ENCODE measurements at places on chromosomes 3 and 15.

- no peak for DNase-seq
Measured at GRCh38 chr3:139447486-139447885, 28.8 kb downstream of the RBP2 start.

DNA sequence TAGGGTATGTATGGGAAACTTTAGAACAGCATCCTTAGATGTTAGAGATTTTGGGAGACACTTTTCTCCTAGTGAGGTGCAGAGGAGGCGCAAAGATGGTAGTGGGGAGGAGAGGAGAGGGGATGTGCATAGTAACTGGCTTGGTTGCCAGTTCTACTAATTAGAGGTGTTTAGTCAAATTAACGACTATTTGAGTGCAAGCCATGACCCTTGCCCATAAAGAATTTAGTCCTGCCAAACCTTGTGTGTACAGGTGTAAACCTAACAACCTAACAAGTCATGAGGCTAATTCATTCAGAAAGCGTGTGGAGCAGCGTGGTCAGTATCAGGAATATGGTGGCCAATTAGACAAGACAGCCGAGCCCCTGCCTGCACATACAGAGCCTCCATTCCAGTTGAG is 62.2 kb upstream of the SEC22A start:
- DNase-seq: no peak

- no peak for DNase-seq
Measured at GRCh38 chr3:1798711-1799405, 299.8 kb upstream of the CNTN4 start.

DNA sequence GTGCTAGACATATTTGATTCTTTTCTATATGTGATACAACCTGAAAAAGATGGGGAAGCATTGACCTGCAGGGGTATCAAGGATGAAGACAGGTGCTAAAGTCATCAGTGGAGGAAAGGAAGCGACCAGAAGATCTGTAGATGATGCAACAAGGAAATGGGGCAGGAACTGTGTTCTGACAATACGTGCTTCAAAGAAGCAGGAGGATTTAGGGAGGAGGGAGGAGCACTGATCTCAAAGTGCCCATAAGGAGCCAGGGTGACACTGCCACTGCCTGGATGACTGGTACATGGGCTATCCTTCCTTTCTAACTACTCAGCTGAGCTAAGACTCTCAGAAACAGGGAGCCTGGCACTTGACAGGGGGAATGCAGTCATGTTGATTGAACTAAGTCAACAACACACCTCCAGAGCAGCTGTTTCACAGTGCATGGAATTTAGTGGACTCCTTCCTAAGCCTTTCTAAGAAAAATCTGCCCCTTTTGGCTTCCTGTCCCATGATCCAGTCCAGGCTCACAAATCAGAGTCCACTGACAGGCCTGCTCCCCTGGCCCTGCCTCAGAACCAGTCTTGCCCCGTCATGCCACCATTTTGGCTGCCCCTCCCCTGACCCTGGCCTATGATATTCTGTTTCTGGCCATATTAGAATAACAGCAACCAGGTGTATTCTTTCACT is 12.0 kb downstream of the LYSMD4 start:
- DNase-seq: no peak

- no peak for DNase-seq
Measured at GRCh38 chr3:13393427-13394360, 26.4 kb downstream of the NUP210 start.

DNA sequence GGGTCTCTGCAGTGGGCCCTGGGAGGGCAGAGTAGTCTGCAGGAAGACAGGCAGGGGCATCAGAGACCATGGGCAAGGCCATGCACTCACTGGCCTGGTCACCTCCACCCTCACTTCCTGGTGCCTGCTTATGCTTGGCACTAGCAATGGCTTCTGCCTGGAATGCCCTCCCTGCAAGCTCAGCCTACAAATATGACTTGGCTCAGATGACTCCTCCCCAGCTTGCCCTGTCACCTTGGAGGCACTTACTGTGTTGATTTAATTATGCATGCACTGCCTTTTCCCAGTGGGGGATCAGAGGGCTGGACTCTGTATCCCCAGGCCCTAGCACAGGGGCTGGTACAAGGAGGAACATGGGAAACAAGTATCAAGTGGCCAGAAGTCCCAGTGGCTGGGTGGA is 7.8 kb downstream of the C3orf18 start:
- DNase-seq: no peak

GRCh38 chr3:168141405-168141998 is 45.8 kb upstream of the GOLIM4 start:
- no peak for DNase-seq

DNA sequence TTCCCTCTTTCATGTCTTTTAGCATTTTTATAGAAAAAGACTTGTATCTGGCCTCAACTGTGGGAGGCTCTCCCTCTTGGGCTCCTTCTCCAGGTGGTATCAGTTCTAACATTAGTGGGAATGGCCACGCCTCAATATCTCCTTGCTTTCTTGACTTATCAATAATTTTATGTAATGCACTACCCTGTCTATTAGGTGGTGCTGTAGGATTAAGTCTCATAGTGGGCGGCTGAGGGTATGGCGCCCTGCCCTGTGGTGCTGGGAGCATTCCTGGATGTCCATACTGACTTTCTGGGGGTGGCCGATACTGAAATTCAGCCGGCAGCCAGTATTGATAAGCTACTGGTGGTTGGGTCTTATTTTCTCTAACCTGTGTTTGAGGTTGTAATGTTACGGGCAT is 8.7 kb upstream of the RPUSD3 start:
- DNase-seq: no peak

GRCh38 chr15:100346866-100347512 is 5.2 kb upstream of the ADAMTS17 start:
- DNase-seq: no peak

- DNase-seq: no peak
Measured at GRCh38 chr15:39124553-39125171, 456.2 kb upstream of the THBS1 start.

GRCh38 chr3:151346292-151346691 is 16.9 kb upstream of the P2RY13 start:
- DNase-seq: no peak

DNA sequence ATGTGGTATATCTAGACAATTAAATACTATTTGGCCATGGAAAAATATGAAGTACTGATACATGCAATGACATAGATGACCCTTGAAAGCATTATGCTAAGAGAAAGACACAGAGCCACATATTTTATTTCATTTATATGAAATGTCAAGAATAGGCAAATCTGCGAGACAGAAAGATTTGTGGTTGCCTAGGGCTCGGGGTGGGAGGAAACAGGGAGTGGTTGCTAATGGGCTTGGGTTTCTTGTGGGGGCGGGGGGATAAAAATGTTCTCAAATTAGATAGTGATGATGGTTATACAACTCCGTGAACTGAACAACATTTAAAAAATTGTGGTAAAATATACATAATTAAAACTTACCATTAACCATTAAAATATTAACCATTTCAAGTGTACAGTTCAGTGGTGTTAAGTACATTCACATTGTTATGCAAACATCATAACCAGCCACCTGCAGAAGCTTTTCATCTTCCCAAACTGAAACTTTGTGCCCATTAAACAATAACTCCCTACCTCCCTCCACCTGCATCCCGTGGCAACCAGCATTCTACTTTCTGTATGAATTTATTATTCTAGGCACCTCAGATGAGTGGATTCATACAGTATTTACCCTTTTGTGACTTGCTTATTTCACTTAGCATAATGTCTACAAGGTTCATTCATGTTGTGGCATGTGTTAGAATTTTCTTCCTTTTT is 24.3 kb upstream of the ANP32A start:
- DNase-seq: no peak

DNA sequence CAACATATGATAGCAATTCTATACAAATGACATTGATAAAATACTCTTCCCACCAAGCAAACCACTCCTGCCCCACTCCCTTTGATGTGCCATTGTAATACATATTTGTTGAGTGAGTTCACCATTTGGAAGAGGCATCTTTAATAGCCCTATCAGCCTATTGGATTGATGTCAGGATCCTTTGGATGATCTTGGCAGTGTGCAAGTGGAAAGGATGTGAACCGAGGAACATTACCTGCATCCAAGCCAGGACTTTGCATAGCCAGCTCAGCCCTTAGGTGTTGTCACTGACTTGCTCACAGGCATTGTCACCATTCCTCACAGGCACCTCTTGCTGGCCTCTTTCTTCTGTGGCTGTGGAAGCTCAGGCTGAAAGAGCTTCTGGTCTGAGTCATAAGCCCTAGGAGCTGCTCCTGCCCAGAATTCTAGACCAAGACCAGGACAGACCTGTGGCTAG is 16.5 kb upstream of the TIMP4 start:
- DNase-seq: no peak

DNA sequence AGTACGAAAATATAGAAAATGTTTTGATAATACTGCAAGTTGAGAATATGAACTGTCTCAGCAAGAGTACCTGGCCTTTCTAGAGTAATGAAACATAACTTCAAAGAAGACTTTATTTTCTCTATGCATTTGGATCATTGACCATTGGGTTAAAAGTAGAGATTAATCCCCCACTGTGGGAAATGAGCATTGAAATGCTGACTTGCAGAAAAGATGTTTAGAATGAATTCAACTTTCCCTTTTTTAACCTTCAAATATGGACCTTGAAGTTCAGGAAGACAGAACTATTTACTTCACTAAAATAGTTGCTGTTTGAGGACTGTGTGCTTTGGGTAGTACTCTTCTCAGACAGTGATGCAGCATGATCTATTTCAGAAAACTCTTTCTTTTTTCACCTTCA is 75.7 kb downstream of the NLGN1 start:
- no peak for DNase-seq

DNA sequence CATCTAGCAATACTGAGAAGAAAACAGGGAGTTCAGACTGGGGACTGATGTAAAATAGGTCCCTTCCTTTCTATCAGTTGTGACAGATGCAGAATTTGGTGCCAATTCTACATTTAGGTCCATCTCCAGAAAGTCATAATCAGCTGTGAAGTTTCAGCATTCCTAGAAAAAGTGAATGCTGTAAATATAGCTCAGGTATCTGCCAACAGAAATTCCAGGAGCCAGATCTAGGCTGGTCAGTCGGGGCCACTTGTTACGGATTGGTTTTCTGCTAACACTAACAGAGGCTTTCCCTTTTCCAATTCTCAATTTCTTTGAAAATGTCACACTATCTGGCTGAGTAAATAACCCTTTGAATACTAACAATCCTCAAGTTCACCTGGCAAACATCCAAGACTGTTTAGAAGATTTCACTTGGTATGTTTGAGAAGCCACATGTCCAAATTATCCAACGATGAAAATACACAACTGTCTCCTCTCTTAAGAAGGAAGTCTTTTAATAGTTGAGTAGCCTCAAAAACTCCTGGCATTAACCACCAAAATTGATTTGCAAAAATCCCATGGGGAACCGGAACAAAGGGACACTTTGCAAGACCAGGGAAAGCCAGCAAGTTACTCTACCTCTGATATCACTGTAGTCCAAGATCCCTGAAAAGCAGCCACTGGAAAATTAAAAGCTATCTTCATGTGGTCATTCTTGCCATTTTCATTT is 222.3 kb downstream of the ZMAT3 start:
- no peak for DNase-seq

DNA sequence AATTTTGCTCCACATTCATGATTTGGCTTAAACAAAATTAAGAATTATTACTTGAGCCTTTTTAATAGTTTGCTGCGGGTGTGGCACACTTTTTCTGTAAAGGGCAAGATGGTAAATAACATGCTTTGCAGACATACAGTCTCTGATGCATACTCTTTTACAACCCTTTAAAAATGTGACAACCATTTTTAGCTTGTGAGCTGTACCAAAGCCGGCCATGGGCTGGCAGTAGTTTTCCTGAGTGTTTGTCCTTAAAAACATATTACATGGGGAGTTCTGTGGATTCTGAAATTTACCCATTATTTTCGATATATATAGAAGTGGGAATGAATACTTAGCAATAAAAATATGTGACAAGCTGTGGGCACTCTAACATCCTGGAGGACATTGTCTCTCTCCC is 163.4 kb downstream of the FNDC3B start:
- no peak for DNase-seq

- no peak for DNase-seq
Measured at GRCh38 chr15:58404020-58404419, 27.8 kb upstream of the LIPC start.

- DNase-seq: no peak
Measured at GRCh38 chr3:130895690-130896488, 2.0 kb downstream of the ATP2C1 start.

DNA sequence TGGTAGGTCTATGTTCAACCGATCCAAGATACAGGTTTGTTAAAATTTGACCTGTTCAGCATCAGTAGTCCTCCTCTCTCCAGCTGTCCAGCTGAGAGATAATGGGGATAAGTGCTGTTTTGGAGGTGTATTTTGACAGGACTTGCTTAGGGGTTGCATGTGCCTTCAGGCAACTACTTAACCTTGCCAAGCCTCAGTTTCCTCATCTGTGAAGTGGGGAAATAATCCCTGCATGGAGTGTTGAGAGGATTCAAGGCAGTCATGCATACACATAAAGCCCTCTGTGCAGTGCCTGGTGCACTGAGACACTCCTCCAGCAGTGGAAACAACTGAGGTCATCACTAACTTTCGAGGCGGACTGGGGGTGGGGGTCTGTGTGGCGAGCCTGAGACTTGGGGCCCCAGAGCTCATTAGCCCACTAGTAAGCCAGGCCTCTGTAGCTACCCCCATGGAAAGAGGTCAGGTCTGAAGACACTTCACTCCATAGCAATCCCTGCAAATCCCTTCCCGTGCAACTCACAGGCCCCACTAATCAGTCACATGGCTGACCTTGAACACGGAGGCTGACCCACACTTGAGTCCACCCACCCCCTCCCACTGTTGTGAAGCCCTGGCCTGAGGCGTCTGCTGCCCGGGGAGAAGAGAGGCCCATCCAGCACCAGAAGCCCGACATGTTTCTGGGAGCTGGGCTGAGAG is 25.9 kb upstream of the SLC6A6 start:
- DNase-seq: no peak

GRCh38 chr3:187914231-187914630 is 169.0 kb upstream of the BCL6 start:
- DNase-seq: no peak
